ENCODE measurements at places on chromosomes 3 and 15.

DNA sequence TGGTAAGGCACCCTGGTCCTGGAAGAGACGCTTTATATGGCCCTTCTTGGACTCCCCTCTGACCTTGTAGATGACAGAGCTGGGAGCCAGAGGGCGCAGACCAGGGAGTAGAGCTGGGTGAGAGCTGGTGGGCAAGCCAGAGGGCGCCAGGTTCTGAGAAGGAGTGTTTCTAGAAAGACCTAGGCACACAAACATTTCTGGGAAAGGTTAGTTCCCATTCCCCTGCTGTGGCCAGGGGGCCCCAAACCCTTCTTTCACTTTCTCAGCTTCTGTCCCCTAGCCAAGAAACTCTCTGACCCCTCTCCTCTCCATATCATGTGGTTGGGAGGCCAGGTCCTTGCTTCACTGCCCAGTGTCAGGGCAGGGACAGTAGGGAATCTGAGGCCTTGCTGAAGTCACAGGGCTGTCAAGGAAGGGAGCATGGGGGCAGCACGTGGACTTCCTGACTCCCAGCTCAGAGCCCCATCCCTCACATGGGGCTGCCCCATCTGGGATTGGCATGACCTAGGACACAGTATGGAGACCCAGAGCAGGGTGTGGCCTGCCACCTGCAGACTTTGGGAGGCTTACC, 3.6 kb downstream of the HEMK1 start:
- H3K4me1 ChIP-seq, result peaks cover 43% of the 10 kb centered on the region
- H3K27me3 ChIP-seq, result no peaks in the 10 kb centered on the region
- no peak for DNase-seq

DNA sequence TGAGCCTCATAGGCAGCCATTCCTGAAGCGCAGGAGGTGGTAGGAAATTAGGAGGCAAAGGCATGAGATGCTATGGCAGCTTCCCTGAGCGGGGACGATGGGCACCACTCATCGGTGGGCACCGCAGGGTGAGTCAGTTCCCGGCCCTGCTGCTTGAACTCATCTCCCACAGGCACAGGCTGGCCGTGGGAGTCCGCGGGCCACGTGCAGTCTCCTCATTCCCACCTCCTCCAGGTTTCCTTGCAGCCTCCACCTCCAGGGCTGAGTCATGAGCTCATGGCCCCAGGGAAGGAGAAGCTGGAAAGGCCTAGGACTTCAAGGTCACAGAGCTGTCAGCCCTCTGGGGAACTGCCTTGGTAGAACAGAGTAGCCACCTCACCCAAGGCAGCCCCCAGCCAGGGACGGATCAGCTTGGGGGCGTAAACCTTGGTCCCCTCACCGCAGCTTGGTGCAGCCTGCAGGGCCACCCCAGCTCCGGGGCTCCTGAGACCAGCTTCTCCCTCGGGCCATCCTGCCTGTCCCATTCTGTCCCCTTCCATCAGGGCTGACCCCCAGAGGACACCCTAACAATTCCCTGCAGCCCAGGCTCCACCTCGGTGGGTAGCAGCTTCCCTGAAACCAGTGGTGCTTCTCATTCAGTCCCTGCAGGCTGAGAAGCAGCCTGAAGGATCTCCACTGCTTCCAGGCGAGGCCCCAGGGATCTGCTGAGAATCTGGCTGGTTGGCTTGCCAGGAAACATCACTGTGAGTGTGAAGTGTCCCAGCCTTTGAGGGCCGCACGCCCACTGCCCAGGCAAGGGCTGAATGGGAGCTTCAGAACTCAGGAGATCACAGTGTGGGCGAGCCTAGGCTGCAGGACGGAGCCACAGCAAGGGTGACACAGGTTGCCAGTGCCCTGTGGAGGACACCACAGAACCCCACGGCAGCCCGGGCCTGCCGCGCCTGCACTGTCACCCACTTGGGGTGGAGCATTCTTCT, 150.7 kb upstream of the MEF2A start:
- no peaks in the 10 kb centered on the region for H3K27me3 ChIP-seq
- no peak overlapping the region for H3K27ac ChIP-seq
- H3K36me3 ChIP-seq, result no peaks in the 10 kb centered on the region
- H3K4me1 ChIP-seq, result no peaks in the 10 kb centered on the region
- no peak overlapping the region for H3K4me3 ChIP-seq

GRCh38 chr3:18443665-18444594, 18.8 kb upstream of the SATB1 start:
- peak overlapping the region; percentile 58 for H3K4me3 ChIP-seq
- no peaks in the 10 kb centered on the region for H3K27me3 ChIP-seq
- H3K4me1 ChIP-seq, result peaks cover 26% of the 10 kb centered on the region
- H3K36me3 ChIP-seq, result no peaks in the 10 kb centered on the region

DNA sequence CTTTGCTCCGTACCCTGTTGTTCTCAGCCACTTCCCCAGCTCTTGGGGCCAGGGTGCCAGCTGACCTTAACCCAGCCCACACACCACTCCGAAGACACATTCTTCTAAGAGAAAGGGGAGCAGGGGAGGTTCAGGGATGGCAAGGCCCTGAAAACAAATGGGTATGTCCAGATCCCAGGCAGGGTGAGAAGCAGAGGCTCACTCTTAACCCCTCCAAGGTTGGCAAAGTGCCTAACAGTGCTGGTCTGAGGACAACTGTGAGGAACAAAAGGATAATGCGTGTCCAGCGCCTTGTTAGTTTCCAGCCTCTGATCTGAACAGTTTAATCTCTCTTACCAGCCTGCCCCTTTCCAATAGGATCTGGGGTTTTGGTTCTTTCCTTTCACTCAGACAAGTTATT, 1.5 kb downstream of the TMEM44 start:
- no peak for DNase-seq
- H3K4me1 ChIP-seq, result peaks cover 6% of the 10 kb centered on the region
- no peaks in the 10 kb centered on the region for H3K36me3 ChIP-seq
- no peak overlapping the region for H3K4me3 ChIP-seq
- no peak overlapping the region for H3K27ac ChIP-seq

GRCh38 chr3:17639257-17639656, 103.2 kb downstream of the TBC1D5 start:
- peaks cover 21% of the 10 kb centered on the region for H3K4me1 ChIP-seq
- H3K27me3 ChIP-seq, result no peaks in the 10 kb centered on the region
- DNase-seq, result no peak
- H3K4me3 ChIP-seq, result no peak overlapping the region
- H3K36me3 ChIP-seq, result no peaks in the 10 kb centered on the region

- peak overlapping the region; percentile 91 for H3K27ac ChIP-seq
- H3K36me3 ChIP-seq, result no peaks in the 10 kb centered on the region
- H3K27me3 ChIP-seq, result no peaks in the 10 kb centered on the region
- no peak for DNase-seq
Measured at GRCh38 chr3:4739289-4740236, 239.7 kb upstream of the BHLHE40 start.

DNA sequence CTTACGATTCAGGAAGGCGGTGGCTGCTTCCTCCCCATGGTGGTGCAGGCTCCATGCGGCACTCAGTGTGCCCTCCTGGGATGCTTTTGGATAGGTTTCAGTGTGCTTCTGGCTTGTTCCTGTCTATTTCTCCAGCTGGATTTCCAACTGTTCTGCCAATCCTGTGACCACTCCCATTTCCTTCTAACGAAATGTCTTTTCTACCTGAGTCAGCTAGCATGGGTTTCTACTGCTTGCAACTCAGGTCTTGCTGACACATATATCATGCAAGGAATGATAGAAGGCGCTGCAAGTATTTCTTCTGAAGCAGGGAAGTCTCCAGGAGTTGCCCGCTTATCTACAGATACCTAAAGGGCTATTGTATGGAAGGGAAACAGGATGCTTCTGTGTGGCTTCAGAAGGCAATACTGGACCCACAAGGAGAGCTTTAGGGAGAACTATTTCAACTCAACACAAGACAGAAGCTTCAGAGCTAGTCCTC, 244.4 kb downstream of the OPA1 start:
- peak; percentile 52 for DNase-seq
- peak overlapping the region; percentile 30 for H3K27ac ChIP-seq
- H3K4me1 ChIP-seq, result no peaks in the 10 kb centered on the region
- no peaks in the 10 kb centered on the region for H3K27me3 ChIP-seq
- peak overlapping the region; percentile 35 for H3K4me3 ChIP-seq
- no peaks in the 10 kb centered on the region for H3K36me3 ChIP-seq

GRCh38 chr15:43185157-43186002, at the start of gene CCNDBP1:
Gene CCNDBP1 (plus strand): TSS chr15:43185403. CDS start chr15:43185499, 96 bp downstream.
- H3K36me3 ChIP-seq, result peaks cover 20% of the 10 kb centered on the region
- peak within 1 kb of the TSS; percentile 76 for H3K4me3 ChIP-seq
- peaks cover 17% of the 10 kb centered on the region for H3K4me1 ChIP-seq
- no peak for DNase-seq
- H3K27ac ChIP-seq, result peak within 1 kb of the TSS; percentile 84

DNA sequence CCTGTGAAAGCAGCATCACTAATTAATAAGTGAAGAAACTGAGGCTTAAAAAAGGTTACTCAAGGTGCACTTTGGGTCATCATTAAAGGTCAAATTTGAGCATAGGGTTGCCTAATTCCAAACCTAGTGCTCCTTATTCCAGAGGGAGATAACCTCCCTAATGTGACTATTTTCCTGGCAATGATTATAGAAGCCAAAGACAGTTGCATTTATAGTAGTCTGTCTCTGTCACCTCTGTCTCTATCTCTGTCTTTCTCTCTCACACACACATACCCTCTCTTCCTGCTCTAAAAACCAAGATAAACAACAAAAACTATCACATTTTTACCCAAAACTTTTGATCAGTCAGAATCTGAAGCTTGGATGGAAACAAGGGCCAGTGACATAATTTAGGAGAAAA, 172.0 kb upstream of the LMCD1 start:
- no peak for DNase-seq
- H3K27me3 ChIP-seq, result no peaks in the 10 kb centered on the region
- H3K27ac ChIP-seq, result no peak overlapping the region
- no peaks in the 10 kb centered on the region for H3K4me1 ChIP-seq
- no peaks in the 10 kb centered on the region for H3K36me3 ChIP-seq

DNA sequence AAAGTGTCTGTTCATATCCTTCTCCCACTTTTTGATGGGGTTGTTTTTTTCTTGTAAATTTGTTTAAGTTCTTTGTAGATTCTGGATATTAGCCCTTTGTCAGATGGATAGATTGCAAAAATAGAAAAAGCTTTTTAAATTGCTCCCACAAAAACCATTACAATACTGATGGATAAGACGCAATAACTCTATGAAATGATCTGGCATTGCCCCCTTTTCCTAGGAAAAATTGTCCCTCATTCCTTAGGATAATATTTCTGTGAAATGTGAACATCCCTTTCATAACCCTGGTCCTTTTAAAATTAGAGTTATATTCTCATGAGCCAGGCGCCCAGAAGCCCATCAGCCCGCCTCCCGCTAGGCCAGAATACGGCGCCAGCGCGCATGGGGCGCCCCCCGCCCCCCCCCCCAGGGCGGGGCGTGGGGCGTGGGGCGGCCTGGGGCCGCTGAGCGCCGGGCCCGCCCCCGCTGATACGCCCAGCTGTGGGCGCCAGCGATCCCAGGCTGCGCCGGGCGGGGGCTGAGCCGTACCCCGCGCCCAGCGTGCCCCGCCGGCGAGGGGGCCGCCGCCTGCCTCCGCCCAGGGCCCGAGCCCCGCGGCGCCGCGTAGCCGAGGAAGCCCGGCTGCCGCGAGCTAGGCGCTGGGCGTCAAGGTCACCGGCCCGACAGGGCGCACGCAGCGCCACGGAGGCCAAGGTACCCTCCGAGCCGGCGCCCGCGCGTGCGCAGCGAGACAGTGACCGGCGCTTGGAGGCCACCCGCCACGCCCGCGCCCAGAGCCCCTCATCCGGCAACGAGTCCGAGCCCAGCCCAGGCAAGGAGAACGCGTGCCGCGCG, 11.1 kb upstream of the ROPN1B start:
- H3K4me1 ChIP-seq, result no peaks in the 10 kb centered on the region
- H3K27me3 ChIP-seq, result peaks cover 4% of the 10 kb centered on the region
- H3K36me3 ChIP-seq, result no peaks in the 10 kb centered on the region
- H3K27ac ChIP-seq, result no peak overlapping the region

- no peak overlapping the region for H3K4me3 ChIP-seq
- no peaks in the 10 kb centered on the region for H3K27me3 ChIP-seq
- peaks cover 11% of the 10 kb centered on the region for H3K4me1 ChIP-seq
- H3K27ac ChIP-seq, result peak overlapping the region; percentile 57
- no peaks in the 10 kb centered on the region for H3K36me3 ChIP-seq
Measured at GRCh38 chr3:188053036-188053340, 101.0 kb upstream of the LPP start.

GRCh38 chr15:67125589-67126502, 60.4 kb downstream of the SMAD3 start:
- peak overlapping the region; percentile 85 for H3K27ac ChIP-seq
- H3K27me3 ChIP-seq, result no peaks in the 10 kb centered on the region

GRCh38 chr3:64533617-64534317, 154.0 kb downstream of the ADAMTS9 start:
- H3K4me3 ChIP-seq, result no peak overlapping the region
- DNase-seq, result peak; percentile 94
- no peaks in the 10 kb centered on the region for H3K36me3 ChIP-seq
- H3K27me3 ChIP-seq, result no peaks in the 10 kb centered on the region

GRCh38 chr3:126859415-126860246, 123.3 kb upstream of the PLXNA1 start:
- H3K4me3 ChIP-seq, result no peak overlapping the region
- DNase-seq, result peak; percentile 62
- no peaks in the 10 kb centered on the region for H3K36me3 ChIP-seq
- no peaks in the 10 kb centered on the region for H3K27me3 ChIP-seq
- H3K4me1 ChIP-seq, result no peaks in the 10 kb centered on the region
- H3K27ac ChIP-seq, result no peak overlapping the region

- DNase-seq, result no peak
- H3K4me3 ChIP-seq, result no peak overlapping the region
- no peaks in the 10 kb centered on the region for H3K4me1 ChIP-seq
- no peak overlapping the region for H3K27ac ChIP-seq
- no peaks in the 10 kb centered on the region for H3K27me3 ChIP-seq
Measured at GRCh38 chr15:88844749-88845386, 41.6 kb downstream of the ACAN start.

GRCh38 chr3:129608087-129608935, 1.8 kb upstream of the PLXND1 start:
- peaks cover 60% of the 10 kb centered on the region for H3K4me1 ChIP-seq
- H3K27me3 ChIP-seq, result no peaks in the 10 kb centered on the region
- peak overlapping the region; percentile 94 for H3K27ac ChIP-seq
- no peaks in the 10 kb centered on the region for H3K36me3 ChIP-seq
- no peak overlapping the region for H3K4me3 ChIP-seq

DNA sequence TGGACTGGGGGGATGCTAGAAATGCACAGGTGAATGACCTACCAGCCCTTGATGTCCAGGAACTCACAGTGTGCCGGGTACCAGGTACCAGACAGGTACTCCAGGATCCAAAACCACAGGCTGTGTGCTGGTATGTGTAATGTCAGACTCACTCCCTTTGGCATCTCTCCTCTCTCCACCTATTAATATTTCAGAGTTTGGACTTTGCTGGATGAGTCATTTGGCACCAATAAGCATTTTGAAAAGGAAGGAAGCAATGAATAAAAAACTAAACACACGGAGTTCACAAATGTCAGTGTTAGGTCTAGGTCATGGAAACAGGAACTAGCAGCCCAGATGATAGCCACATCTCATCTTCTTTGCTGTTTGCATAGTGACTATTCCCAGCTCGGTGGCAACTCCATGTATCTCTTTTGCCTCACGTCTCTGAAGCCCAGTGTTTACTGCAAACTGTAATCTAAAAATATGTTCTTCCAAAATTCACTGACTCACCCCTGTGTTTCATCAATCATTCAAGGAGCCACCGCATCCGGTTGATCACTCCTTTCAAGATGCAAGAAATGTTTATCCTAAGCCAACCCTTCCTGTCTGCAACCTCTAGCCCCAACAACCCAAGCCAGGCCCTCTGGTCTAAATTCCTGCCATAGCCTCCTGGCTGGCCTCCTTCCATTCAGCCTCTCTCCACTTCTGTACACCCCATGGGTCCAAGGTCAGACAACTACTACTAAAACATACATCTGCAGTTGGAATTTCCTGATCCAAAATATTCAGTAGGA, 8.4 kb downstream of the ITGB5 start:
- H3K4me1 ChIP-seq, result peaks cover 84% of the 10 kb centered on the region
- no peaks in the 10 kb centered on the region for H3K27me3 ChIP-seq
- DNase-seq, result no peak
- no peak overlapping the region for H3K4me3 ChIP-seq
- H3K27ac ChIP-seq, result peak overlapping the region; percentile 27
